GM20000 (cell line): ENCODE measurements at places on chromosomes 1 and 21.

DNA sequence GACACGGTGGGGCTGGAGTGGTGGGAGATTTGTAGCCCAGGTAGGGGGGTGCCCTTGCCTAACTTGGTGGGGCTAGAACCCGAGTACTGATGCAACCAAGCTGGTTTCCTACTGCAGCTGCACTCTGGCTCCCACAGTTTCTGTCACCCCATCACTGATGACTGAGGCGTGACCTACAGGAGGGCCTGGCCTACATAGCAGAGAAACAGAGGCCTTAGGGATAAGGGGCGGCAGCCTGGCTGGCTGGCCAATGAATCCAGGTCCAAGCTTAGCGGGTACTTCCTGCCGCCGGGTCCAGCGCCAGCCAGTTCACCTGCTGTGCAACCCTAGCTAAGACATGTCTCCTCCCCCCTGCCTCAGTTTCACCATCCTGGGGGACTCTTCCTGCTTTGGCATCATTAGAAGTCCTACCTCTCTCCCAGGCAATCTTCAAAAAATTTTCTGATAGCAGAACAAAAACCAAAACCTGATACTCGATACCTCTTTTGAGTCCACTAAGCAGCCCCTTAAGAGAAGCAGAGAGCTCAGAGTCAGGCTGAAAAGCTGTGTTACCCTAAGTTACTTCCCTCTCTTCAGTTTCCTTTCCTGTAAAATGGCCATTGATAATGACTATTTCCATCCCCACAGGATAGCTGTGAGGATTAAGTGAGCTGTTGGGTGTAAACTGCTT is 27.3 kb upstream of the RNF19B start:
- DNase-seq: peak; percentile 28

DNA sequence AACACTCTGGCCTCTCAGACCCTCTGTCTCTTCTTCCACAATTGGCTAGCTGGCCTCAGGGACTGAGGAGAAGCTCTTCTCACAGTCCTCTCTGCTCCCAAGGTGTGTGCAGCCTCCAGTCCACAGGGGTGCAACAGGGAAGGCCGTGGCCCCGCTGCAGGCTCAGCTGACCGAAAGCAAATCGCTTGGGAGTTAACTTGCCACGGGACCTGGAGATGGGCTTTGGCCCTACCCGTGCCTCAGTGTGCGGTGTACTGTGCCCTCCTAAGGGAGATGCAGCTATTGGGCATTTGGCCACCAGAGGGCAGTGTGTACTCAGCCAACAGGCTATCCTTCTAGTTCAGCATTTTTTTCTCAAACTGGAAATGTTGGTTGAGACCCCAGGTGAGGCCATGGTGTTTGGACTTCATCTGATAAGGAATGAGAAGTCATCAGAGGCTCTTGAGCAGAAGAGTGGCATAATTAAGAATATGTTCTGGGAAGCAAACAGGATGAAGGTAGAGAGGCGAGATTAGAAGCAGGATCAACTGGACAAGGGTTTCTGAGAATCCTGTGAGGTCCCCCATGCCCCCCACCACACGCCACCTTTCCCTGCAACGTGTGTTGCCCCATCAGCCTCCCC is 42.5 kb upstream of the TMEM125 start:
- DNase-seq: peak; percentile 72

- DNase-seq: no peak
Measured at GRCh38 chr1:200049810-200050209, 22.3 kb downstream of the NR5A2 start.

- DNase-seq: no peak
Measured at GRCh38 chr1:94821636-94822305, 1.6 kb downstream of the SLC44A3 start.

GRCh38 chr1:43427524-43427923 is 26.2 kb downstream of the HYI start:
- no peak for DNase-seq

DNA sequence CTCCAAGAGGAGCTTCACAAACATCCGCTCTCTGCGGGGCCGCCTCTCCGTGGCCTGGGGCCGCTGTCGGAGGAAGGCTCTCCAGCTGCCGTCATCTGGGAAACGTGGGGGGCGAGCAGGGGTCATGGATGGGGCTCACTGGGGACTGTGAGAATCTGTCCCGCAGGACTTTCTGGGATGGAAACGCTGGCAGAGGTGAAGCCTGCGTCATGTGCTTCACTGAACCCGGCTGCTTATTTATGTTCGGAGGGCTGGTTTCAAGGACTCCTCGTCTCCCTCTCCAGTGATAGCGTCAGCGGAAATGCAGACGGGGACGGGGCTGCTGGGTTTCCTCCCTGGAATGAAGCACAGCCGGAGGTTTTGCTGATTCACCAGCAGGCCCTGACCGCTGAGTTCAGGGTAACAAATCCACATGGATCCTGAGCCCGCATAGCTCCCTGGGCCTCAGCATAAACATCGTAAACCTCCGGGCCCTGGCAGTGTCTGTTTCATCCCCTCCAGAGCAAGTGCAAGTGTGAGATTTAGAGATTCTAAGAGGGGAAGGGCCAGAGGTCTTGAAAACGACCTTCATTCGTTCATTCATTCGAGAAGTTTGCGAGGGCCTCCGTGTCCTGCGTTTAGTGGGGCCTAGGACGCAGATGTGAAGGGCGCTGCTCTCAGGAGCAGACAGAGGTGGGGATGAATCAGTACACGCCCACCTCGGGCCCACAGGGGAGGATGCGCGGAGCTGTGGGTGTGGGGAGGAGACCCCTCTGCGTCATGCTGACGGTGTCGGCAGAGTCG is 7.0 kb upstream of the POFUT2 start:
- no peak for DNase-seq

GRCh38 chr21:31659536-31660258 is at the start of gene SOD1:
Gene SOD1 (plus strand): TSS chr21:31659693. CDS start chr21:31659770, 77 bp downstream.
- peak; percentile 98 for DNase-seq

DNA sequence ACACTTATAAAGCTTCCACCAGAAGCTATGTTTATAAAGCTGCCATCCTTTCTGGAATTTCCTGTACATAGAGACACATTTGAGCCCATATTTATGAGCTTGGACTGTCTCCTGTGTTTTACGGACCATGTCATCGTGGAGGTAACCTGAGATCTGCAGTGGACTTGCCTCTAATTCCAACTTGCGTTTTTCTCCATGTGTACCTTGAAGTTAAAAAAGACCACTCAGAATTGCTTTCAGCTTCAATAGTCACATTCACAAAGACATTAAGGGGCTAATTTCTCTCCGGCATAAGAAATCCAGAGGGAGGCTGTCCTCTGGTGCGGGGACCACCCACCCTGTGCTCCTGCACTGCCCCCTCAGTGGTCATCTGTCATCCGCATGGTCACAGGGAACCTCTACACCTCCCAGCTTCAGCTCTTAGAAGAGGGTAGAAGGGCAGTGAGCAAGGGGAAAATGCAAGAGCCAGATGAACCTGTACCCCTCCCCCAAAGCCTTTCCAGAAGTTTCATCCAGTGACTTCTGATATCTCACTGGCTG is 521.4 kb upstream of the CAMK1G start:
- no peak for DNase-seq

- DNase-seq: no peak
Measured at GRCh38 chr1:65021795-65022194, 55.4 kb upstream of the JAK1 start.

- no peak for DNase-seq
Measured at GRCh38 chr1:86394416-86394815, 1.7 kb downstream of the ODF2L start.

- no peak for DNase-seq
Measured at GRCh38 chr1:39508857-39509305, 17.4 kb downstream of the BMP8A start.

GRCh38 chr1:241841691-241842090 is 6.3 kb upstream of the EXO1 start:
- no peak for DNase-seq

DNA sequence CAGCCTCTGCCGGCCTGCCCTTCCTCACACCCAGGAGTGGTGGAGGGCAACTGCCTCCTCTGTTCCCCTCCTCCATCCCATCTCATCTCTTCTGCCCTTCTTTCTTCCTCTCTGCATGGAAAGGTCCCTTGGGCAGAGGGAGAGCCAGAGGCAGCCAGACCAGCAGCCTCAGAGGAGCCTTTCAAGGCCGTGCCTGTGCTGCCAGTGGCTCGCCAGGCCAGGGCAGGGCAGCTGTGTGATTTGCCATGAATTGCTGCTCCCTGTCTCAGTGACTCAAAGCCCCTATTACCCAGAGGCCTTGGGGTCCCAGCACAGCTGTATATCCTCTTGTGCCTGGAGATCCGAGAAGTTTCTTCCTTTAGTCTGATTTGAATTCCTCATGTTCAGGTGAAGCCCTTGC is 21.9 kb downstream of the TMCC2 start:
- no peak for DNase-seq

GRCh38 chr1:111735858-111736544 is 3.2 kb downstream of the INKA2 start:
- DNase-seq: no peak

DNA sequence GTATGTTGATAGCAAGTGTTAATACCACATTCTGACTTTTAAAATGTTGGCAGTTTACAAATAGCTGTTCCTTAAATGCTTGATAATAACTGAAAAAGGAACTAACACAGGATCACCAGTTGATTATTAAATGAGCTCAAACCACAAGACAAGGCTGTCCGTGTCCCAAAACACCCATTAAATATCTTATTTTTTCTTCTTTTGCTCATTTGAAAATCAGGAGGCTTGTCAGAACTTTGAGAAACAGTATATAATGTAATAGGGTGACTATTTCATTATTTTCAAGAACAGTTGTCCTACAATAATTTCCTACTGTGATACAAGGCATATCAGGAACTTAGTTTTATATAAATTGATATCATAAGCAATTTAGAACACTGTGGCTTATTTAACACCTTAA is 2.7 kb downstream of the CDKN2C start:
- DNase-seq: no peak

GRCh38 chr21:19433623-19434022 is 1030.0 kb upstream of the TMPRSS15 start:
- no peak for DNase-seq

DNA sequence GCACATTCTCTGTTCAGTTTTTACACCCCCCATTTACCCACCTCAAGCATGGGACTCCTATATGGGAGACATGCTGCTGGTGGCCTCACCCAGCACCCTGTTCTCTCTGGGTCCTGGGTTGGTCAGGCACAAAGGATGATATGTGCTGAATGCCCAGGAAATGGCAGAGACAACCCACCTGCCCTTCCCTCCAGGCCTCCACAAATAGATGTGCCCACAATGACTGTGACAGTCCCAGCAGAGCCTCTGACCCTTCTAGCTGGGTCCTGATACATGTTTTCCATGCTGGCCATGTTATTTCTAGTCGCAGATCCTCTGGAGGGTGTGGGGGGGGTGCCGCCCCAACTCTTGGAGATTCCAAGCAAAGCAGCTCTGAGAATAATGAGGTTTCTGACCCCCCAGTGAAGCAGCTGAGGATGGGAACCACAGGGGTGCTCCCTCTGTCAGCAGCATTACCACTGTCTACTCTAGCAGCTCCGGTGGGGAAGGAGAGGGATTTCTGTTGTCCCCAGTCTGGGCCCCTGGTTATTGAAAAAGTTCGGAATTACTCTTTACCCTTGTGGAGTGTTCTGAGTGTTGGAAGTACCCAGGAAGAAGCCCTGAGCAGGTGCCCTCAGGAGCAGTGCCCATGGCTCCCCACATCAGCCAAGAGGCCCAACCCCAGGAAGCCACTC is 1.2 kb upstream of the CCDC28B start:
- no peak for DNase-seq

- DNase-seq: no peak
Measured at GRCh38 chr1:205312866-205313562, 8.5 kb downstream of the NUAK2 start.

- no peak for DNase-seq
Measured at GRCh38 chr1:19310061-19310460, 1.9 kb downstream of the AKR7A2 start.

DNA sequence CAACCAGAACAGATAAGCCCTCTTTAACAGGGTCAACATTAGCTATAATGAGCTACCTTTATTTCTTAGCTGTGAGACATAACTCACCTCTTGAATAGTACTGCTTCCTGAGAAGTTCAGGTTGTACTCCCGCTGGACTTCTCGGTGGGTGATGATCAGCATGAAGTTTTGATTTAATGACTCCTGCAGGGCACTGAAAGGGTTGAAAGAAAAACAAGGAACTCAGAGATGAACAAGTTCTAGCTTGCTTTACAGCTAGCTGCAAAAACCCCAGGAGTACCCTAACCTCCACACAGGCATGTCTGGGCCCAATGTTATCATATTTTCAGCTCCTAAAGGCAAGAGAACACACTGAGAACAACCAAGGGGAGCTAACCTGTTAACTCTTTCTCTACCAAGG is 254.4 kb downstream of the FAF1 start:
- no peak for DNase-seq

GRCh38 chr1:89112871-89113613 is 12.9 kb downstream of the GBP2 start:
- DNase-seq: no peak

DNA sequence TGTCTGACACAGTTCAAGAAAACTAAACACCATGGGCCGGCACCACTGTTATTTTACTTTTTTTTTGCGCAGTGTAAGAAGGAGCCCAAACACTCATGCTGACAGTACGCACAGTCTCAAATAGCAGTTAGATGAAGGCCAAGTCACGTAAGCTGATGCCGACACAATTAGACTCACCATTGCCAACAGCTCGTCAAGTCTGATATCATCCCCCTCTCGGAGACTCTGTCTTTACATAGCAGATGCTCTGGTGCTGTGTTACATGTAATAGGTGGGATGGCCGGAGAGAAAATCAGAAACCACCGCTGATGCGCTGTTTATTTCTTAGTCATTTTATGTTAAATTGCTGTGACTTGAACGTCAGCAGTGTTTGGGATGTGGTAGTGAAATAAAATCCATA is 49.3 kb downstream of the TGFB2 start:
- no peak for DNase-seq

DNA sequence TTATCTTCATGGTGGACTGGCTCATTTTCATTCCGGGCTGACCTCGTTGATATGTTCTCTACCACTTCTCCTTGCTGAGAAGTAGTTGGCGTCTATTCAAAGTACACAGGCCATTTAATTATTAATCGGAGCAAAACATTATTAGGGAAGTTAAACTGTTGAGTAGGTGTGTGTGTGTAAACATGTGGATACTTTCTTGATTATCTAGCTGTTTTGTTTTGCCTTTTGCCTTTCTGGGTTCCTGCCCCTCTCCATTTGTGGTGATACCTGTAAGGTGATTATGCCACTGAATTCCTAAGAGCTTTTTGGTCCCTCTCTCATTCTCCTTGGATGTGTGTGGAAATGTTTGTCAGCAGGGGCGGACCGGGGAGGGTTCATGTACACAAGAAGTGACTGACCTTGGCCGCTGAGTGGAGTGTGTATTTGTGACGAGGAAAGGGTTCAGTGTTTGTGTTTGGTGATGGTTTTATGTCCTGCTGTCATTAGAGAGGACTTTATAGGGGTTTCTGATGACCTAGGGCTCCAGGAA is 56.6 kb upstream of the PPP2R5A start:
- DNase-seq: no peak

DNA sequence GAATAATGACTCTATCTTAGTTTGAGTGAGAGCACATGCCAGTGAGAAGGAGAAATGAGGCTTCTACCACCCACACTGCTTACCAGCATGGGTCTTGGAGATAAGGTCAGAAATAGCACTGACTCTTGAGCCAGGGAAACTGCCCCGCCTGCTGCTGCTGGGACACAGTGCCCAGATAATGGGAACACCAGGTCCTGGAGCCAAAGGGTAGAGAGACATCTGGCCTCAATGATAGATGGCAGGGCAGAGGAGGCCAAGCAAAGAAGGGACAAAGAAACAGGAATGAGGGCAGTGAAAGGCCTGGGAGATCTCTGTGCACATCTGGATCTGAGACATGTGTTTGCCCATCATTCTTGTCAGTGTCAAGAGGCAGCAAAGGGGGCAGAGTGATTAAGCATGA is 97.4 kb downstream of the MIS18A start:
- no peak for DNase-seq
